Stimulated activated CD4-positive, alpha-beta T cell treated with anti-CD3 and anti-CD28 coated beads, Interleukin-1b, Interleukin-23, amount 100 ng/mL, for 1 hour (primary cell): ENCODE measurements at places on chromosomes 7 and 10.

DNA sequence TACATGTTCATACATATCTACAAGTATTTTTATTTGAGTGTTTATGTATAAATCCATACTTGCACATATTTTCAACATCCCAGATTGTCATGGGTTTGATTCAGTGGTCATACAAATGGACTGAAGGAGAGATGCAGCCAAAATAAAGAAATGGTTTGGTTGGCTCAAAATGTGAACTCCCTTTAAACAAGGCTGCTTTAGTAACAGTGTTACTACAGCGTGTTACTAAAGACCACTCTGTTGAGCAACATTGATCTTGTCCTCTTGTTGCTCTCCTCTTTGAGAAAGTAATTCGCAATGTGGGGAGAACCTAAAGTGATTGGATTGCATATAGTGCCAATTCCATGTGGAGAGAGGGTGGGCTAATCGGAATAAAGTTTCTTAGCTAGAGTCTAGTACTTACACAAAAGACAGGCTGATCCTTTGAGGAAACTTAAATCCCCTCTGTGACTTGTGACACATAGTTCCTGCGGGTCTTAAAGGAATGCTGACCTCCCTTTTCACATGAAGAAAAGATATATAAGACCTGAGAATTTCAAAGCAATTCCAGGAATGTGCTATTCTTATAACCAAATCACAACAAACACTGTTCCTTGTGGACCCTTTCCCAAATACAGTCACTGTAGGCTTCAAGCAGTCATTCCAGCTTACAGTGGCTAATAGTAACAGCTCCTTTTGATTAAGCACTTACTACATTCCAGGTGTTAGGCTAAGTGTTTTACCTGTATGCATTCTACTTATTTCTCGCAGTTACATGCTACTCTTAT, 144.3 kb downstream of the FZD1 start:
- DNase-seq = no peak

DNA sequence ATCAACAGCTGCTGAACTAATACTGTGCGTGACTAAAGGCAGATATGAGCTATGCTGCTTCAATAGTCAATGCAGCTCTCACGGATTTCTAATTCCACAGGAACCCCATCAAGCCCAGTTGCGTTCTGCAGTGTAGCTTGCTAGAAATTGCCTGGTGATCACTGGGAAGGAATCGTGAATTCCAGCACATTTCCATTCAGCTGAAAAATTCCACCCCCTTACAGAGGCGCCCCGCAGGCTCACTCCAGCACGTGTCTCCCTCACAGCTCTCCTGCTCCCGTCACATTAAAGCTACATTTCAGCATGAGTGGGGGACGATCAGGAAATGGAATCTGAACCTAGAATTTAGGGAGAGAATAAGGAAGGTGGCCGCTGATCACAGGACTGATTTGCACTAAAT, 534.8 kb downstream of the TCERG1L start:
- DNase-seq = no peak

DNA sequence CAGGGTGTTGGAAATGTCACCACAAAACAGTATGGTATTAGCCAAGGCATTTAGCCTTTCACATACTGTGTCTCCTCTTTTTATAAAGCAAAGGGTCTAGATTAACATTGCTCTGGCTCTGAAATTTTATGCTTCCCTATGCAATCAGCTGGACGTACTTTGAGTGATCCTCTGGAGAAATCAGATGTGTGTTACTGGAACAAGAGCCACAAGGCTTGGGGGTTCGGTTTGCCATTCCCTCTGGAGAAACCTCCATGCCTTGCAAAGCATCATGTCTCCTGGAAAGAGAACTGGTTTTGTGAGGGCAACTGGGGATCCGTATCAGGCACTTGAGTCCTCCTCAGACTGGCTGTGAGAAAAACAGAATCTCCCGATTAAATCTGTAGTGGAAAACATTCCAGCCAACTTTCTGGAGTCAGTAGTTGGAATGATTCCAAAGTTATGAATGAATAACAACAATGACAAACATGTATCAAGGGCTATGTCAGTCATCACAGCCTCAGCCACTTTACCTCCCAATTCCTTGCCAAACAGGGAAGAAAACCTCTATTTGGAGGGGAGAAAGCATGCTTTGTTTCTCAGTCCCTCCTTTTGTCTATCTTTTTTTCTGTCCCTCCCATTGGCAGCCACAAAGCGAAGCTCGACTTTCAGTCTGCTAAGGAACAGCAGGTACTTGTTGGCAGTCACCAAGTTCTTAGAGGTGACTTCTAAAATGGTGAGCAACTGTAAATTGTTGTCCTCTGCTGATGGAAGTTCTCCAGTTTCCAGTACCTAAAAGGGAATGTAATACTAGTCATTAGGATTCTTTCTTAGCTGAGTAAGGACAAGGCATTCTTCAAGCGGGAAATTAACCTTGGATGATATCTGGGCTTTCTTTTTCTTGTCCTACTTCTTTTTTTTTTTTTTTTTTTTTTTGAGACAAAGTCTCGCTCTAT, 864.8 kb upstream of the AUTS2 start:
- no peak for DNase-seq

DNA sequence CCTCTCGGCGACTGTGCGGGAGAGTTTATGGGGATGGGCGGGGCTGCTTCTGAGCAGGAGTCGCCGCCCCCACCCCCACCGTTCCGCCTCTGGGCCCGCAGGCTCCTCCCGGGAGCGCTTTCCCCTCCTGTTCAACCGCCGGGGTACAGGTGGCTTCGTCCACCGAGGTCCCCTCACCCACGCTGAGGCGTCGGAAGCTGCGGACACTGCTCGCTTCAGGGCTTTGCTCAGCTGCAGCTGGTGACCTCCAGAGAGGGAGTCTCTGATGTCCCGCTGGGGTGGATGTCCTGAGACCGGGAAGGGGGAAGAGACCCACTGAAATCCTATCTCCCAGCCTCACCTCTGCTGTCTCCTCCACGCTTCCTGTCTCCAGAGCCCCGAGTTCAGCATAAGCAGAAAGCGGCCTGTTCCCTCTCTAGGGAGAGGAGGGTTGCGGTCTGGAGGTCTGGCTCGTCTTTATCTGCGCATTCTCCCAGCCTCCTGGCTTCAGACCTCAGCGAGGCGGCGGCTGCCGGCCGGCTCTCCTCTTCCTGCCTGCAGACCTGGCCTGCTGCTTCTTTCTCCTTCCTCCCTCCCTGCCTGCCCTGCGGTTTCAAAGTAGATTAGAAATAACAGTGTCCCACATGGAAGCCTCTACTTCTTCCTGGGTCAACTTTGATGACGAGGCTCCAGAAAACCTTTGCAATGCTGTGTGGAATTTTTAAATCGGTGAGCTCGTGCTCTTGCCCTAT, 1.8 kb downstream of the CYP2E1 start:
- DNase-seq = no peak

GRCh38 chr10:46096446-46096845, 50.4 kb upstream of the MSMB start:
- no peak for DNase-seq

- no peak for DNase-seq
Observed at GRCh38 chr10:25536027-25536426, 361.2 kb downstream of the GPR158 start.

DNA sequence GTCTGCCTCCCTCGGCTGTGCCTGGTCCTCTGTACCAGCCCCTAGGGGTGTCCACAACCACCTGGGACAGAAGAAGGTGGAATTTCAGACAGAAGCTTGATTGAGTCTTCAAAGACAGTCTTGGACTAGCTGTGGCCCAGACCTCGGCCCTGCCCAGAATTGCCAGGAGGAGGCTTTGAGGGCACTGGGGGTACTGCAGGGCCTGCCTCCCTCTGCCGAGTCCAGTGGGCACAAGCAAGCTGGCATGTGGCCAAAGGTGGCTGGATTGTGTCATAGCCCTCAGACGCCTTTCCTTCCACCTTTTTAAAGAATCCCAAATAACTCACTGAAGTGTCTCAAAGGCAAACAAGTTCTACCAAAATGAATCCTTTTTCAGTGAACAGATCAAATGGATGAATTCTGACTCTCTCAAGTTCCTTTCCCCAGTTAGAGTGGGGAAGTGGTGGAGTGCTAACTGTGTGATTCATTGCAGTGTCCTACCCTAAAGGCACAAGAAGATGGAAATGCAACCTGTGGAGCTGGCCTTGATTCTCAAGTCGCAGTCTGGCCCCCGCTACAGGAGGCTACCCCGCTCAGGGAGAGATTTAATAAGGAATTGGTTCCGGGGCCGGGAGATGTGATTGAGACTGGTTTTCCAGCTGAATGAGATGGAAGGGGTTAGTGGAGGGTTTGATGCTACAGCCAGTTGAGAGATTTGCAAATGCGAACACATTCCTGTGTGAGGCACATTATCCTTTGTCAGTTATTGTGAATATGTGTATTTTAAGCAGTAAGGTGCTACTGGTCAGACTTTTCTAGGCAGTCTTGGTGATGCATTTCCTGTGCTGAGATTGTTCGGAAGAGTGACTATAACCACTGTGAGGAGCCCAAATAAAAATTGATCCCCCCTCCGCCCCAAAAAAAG, 28.8 kb upstream of the SLC26A4 start:
- no peak for DNase-seq

GRCh38 chr10:106859892-106860652, 304.4 kb downstream of the SORCS1 start:
- DNase-seq = no peak

- no peak for DNase-seq
Observed at GRCh38 chr10:69499726-69500689, 48.7 kb downstream of the TSPAN15 start.

- no peak for DNase-seq
Observed at GRCh38 chr10:74276416-74276815, 125.4 kb downstream of the ADK start.

DNA sequence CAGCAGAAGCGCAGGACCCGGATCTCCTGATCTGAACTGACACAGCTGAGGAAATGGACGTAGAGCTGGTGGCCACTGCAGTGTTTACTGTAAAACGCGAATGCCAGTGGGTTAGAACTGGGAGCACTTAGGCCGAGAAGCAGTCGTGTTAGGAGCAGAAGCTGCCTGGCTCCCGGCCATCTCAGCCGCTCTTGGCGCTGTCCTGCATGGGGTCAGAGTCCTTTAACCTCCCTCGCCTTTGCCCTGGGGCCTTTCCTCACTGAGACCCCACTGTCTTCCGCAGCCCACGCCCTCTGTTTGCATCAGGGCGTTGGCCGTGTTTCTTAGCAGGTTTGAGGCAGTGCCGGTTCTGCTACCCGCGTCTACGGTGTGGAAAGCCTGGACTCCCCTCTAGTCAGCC, 24.6 kb downstream of the DYNC2I1 start:
- no peak for DNase-seq

DNA sequence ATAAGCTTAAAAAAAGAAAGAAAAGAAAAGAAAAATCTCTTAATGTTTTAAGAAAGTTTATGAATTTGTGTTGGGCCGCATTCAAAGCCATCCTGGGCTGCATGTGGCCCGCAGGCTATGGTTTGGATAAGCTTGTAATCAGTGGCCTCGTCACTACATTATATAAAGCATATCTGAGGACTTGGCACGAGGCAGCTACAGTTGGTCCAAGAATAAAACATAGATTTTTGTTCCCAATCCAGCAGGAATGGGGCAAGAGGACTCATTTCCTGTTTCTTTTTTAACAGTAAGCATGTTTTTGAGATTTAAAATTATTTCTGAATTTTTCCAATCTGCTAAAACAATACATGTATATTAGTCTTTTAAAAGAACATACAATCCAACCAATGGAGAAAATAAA, 28.6 kb downstream of the MCM10 start:
- no peak for DNase-seq

- DNase-seq = no peak
Observed at GRCh38 chr10:110852255-110852896, 19.4 kb upstream of the PDCD4 start.

GRCh38 chr10:110260746-110261477, 43.8 kb downstream of the SMNDC1 start:
- DNase-seq = no peak

DNA sequence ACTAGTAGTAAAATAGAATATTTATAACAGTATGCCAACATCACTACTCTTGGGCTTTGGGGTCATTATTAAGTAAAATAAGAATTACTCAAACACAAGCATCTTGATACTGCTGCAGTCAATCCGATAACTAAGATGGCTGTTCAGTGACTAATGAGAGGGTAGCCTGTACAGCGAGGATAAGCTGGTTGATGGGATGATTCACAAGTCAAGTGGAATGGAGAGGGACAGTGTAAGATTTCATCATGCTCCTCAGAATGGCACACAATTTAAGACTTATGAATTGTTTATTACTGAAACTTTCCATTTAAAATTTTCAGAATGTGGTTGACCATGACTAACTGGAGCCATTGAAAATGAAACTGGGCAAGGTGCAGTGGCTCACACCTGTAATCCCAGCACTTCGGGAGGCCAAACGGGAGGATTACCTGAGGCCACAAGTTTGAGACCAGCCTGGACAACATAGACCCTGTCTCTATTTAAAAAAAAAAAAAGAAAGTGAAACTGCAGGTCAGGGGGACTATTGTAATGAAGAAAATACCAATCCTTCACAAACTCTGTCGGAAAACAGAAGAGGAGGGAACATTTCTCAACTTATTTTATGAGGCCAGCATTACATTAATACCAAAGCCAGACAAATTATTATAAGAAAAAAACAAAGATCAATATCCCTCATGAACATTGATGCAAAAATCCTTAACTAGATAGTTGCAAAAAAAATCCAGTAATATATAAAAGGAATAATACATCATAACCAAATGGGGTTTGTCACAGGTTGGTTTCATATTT, 11.2 kb downstream of the AVL9 start:
- no peak for DNase-seq

GRCh38 chr7:140453273-140453672, 26.0 kb downstream of the MKRN1 start:
- no peak for DNase-seq

DNA sequence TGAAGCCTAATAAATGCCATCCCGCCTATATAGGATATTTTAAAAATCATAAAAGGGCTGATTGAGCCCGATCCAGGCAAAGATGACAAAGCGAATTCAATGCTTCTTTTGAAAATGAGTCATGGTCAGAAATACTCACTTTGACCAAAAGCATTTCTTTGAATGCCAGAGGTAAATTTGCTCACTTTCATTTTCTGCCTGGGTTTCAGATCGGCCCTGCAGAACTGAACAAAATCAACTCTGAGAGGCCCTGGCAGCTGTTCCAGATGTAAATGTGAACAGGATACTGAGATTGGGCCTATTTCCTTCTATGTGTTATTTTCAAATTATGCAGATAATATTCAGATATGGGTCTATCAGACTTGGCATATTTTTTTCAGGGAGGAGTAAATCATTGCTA, 114.8 kb upstream of the ARID5B start:
- no peak for DNase-seq
